ENCODE measurements at places on chromosomes 3 and 15.

DNA sequence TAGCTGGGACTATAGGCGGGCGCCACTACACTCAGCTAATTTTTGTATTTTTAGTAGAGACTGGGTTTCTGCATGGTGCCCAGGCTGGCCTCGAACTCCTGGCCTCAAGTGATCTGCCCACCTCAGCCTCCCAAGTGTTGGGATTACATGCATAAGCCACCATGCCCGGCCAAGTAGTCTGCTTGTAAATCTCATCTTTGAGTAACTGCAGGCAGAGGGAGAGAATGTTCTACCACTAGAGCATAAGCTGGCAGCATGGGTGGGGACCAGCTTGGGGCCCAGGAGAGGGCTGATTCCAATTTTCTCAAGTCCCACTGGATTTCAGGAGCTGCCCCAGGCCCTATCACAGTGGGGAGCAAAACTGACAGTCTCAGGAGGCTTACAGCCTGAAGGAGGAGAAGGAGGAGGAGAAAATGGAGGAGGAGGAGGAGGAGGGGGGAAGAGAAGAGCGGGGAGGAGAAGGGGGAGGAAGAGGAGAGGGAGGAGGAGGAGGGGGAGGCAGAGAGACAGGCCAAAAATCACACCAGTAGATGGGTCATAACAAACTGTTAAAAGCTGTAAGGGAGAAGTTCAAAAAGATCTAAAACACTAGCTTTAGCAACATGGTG, 229.1 kb upstream of the IGF1R start:
- H3K4me1 ChIP-seq: no peaks in the 10 kb centered on the region
- peaks cover 8% of the 10 kb centered on the region for H3K27me3 ChIP-seq
- no peak overlapping the region for H3K27ac ChIP-seq
- no peaks in the 10 kb centered on the region for H3K36me3 ChIP-seq
- no peak overlapping the region for H3K4me3 ChIP-seq

DNA sequence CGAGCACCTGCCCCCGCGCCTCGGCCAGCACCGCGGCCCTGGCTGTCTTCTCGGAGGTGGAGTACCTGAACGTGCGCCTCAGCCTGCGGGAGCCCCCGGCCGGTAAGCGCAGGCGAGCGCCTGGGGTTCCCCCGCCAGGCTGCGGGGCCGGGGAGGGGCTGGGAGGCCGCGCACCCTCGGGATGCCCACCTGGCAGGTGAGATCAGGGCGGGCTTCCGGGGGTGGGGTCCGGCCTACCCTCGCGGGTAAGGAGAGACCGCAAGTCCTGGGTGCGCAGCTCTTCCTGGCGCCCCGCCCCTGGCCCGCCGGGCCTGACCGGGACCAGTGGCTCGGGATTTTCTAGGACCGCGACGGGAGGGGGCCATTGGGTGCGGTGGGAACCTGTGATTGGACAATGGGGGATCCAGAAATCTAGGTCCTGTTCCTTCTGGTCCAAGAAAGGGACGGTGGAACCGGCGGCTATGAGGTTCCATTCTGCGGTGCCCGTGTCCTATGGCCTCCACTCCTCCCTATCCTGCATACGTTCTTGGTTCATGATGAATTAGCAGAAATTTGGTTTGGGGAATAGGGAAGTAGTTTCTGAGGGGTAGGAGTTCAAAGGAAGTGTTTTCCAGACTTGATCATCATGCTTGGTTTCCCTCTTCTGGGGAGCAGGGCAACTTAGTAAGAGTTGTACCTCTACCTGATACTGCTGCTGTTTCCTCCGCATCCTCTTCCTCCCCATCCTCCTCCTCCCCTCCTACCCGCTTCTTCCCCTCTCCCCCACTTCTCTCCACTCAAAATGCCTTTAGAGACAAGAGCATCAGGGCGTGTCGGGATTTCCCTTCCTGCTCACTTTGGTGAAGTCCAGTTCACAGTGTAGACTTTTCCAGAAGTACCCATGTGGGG, 808 bp downstream of the ARRDC4 start:
- peaks cover 14% of the 10 kb centered on the region for H3K4me1 ChIP-seq
- H3K27ac ChIP-seq: no peak overlapping the region
- H3K4me3 ChIP-seq: peak overlapping the region; percentile 69
- no peaks in the 10 kb centered on the region for H3K36me3 ChIP-seq
- H3K27me3 ChIP-seq: peaks cover 11% of the 10 kb centered on the region

GRCh38 chr3:170714122-170714521, 128.2 kb upstream of the SLC7A14 start:
- no peaks in the 10 kb centered on the region for H3K27me3 ChIP-seq
- no peaks in the 10 kb centered on the region for H3K36me3 ChIP-seq
- no peaks in the 10 kb centered on the region for H3K4me1 ChIP-seq

DNA sequence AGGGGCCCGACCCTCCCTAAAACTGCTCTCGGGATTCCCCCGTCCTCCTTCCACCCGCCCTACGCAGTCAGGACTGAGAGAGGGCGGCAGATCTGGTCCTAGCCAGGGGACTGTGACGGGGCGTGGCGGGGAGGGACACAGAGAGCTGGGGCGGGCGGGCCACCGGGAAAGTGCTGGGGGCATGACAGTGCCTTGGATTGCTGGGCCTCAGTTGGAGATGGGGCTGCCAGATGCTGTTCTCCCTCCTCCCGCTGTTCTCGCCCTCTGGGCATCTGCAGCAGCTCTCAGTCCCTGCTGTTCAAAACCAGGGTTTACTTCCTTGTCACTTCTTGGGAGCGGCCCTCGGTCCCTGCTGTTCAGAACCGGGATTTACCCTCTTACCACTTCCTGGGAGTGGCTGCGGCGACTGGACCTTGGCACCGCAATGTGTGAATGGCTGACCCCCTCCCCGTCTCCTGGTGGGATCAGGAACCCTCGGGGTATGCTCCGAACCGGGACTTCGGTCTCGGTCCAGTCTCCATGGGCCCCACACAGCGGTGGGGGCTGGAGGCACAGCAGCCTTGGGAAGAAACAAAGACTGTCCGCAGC, 1.8 kb upstream of the RPP25 start:
- no peak overlapping the region for H3K27ac ChIP-seq
- no peaks in the 10 kb centered on the region for H3K36me3 ChIP-seq
- DNase-seq: no peak
- H3K4me3 ChIP-seq: no peak overlapping the region
- peaks cover 3% of the 10 kb centered on the region for H3K4me1 ChIP-seq

DNA sequence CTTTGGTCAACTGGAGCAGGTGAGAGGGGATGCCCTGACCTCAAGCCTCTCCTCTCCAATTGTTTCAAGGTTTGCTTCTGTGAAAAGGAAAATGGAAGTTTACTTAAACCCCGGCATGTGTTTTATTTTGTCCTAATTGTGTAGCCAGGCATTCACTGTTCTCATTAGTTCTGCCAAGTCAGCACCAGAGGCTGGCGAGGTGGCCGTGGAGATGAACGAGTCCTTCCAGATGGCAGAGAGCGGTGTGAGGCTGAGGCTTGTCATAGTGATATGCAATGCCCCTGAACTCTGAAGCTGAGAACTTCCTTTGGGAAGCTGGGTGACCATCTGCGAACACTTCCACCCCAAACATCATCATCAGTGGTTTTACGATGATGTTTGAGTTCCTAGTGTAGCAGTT, 199.6 kb downstream of the TJP1 start:
- no peaks in the 10 kb centered on the region for H3K36me3 ChIP-seq
- no peaks in the 10 kb centered on the region for H3K4me1 ChIP-seq
- H3K4me3 ChIP-seq: no peak overlapping the region
- no peak overlapping the region for H3K27ac ChIP-seq

GRCh38 chr3:187292631-187293515, 1.3 kb upstream of the MASP1 start:
- H3K36me3 ChIP-seq: no peaks in the 10 kb centered on the region
- no peak for DNase-seq
- H3K27me3 ChIP-seq: peaks cover 15% of the 10 kb centered on the region
- no peaks in the 10 kb centered on the region for H3K4me1 ChIP-seq

All from T-cell (primary cell).